ENCODE measurements at places on chromosomes 3 and 15.

GRCh38 chr3:55755516-55756205 lies 268.6 kb upstream of the WNT5A start:
- no peak for DNase-seq

DNA sequence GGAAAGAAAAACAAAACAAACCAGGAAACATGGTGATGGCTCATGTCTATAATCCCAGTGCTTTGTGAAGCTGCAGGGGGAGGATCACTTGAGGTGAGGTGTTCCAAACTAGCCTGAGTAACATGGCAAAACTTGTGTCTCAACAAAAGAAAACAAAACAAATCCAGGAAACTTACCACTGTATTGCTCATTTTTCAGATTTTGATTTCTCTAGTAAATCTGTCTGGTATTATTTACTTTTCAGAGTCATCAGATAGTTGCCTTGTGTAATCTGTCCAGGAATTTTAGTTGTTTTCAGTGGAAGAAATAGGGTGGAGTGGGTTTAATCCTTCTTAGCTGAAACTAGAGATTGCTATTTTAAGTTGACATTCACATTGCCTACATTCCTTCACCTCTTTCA lies 91.8 kb upstream of the ALCAM start:
- no peak for DNase-seq

GRCh38 chr3:194865615-194866014 lies 179.9 kb downstream of the FAM43A start:
- DNase-seq: no peak

DNA sequence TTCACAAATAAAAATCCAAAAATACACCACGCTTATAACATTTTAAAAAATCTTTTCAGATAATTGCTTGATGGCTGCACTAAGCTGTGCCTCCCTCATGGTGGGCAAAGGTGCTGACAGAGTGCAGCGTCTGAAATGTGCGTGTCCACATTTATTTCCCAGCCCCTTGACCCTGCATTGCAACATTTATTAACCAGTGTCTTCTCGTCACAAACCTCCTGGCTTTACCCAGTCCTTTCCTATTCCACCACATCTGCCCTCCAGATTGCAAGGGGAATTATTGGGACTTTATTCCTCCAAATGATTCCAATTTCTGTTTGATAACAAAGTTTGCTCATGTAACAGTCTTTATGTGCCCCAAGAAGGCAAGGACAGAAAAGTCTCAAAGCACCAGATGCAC lies 5.5 kb downstream of the RASGRP1 start:
- no peak for DNase-seq

DNA sequence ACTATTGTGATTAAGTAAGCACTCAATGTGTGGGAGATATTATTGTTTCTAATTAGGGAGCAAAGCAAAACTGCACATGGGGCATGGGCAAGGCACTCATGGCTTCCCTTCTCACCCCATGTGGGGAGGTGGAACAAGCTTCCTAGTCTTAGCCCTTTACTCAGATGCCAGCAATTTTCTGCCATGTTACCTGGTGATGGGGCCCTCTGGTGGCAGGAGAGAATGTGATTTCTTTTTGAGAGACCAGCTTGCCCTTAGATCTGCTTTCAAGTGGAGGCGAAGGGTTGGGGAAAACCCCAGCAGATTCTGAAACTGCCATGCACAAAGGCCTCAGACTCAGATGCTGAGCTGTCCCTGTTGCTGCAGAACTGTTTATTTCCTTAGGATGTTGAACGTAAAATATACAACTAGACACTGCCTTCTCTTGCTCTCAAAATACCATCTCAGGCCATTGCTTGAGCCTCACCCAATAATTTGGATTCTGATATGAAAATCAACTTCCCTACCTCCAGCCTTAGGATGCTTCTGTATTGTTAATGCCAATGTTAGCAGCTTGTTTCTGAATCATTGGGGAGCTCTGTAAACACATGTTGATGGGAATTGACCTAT lies 130.2 kb upstream of the TPRG1 start:
- DNase-seq: peak; percentile 69

Measured in NCI-H82 (cell line).